ENCODE measurements at places on chromosomes 3 and 15. TPM values are rescaled to one million over a fixed set of nuclear protein-coding genes. Genes with fewer than 3 reads are reported as not detected.

The NPAP1 gene
- total RNA-seq, result not detected

DNA sequence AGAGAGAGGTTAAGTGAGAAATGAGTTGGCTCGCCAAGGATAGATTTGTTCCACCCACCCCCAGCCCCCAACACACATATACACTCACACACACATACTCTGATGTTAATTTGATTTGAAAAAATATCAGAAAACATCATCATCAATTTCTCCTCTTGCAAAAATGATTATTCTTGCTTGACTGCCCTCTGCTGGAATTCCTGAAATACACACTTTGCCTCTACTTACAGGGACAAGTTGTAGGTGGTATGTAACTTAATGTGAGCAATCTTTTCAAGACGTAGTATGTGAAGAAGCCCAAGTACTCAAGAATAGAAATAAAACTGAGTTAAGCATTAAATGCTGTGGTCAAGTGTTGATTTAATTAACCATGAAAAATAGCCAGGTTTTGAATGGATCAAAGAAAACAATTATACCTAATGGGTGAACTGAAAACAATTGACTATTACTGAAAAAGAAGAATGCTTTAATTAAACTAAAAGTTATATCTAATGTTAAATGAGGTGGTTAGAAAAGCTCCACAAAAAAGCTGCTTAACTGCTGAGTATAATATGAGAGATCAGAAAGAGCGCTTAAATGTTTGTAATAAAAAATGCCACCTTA is 46.6 kb upstream of the MDFIC2 start:
- H3K36me3 ChIP-seq, result no peaks in the 10 kb centered on the region
- no peak overlapping the region for H3K4me3 ChIP-seq
- no peaks in the 10 kb centered on the region for H3K4me1 ChIP-seq
- H3K27me3 ChIP-seq, result no peaks in the 10 kb centered on the region

The C15orf62 gene
- 1.1 TPM for total RNA-seq

- H3K4me3 ChIP-seq, result no peak overlapping the region
- H3K36me3 ChIP-seq, result no peaks in the 10 kb centered on the region
- no peaks in the 10 kb centered on the region for H3K4me1 ChIP-seq
- H3K27me3 ChIP-seq, result peaks cover 27% of the 10 kb centered on the region
- no peak for DNase-seq
Observed at GRCh38 chr3:53590606-53591005, 96.2 kb downstream of the CACNA1D start.

The TFRC gene
- total RNA-seq, result 330 TPM

DNA sequence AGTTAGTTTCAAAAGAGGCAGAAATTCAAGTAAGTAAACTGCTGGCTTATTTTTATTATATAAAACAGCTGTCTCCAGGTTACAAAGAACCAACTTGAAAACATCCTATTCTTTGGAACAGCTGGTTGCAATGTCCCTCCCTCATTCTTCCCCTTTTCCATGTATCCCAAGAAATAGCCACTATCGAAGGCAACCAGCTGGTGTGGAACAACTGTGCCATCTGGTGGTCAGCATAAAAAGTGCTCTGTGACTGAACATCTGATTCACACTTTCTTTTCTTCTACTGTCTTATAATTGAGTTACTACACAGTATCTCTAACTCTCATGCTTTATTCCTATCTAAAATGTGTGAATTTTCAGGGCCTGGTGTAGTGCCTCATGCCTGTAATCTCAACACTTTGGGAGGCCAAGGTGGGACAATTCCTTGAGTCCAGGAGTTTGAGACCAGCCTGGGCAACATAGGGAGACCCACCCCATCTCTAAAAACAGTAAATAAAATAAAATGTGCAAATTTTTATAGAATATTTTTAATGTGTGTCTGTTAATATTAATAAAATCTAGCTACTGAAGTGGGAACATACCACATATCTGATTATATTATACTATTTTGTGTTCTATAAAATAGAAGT is 9.6 kb downstream of the OSBPL11 start:
- peak; percentile 48 for DNase-seq
- H3K36me3 ChIP-seq, result peaks cover 10% of the 10 kb centered on the region
- H3K4me1 ChIP-seq, result peaks cover 18% of the 10 kb centered on the region
- H3K27ac ChIP-seq, result no peak overlapping the region
- no peak overlapping the region for H3K4me3 ChIP-seq

The MYL3 gene
- total RNA-seq, result not detected

GRCh38 chr3:140204271-140204984 is 269.4 kb downstream of the CLSTN2 start:
- H3K4me3 ChIP-seq, result no peak overlapping the region
- no peaks in the 10 kb centered on the region for H3K4me1 ChIP-seq
- no peak overlapping the region for H3K27ac ChIP-seq
- DNase-seq, result no peak
- no peaks in the 10 kb centered on the region for H3K36me3 ChIP-seq

The FYCO1 gene
- total RNA-seq, result 21.7 TPM

GRCh38 chr3:29576181-29576580 is 295.3 kb downstream of the RBMS3 start:
- H3K27ac ChIP-seq, result no peak overlapping the region
- H3K4me3 ChIP-seq, result no peak overlapping the region
- no peaks in the 10 kb centered on the region for H3K4me1 ChIP-seq
- no peak for DNase-seq
- no peaks in the 10 kb centered on the region for H3K36me3 ChIP-seq
- H3K27me3 ChIP-seq, result no peaks in the 10 kb centered on the region

- no peaks in the 10 kb centered on the region for H3K36me3 ChIP-seq
- no peak overlapping the region for H3K4me3 ChIP-seq
- no peak overlapping the region for H3K27ac ChIP-seq
- H3K27me3 ChIP-seq, result no peaks in the 10 kb centered on the region
- no peak for DNase-seq
Observed at GRCh38 chr15:37298271-37298670, 197.9 kb upstream of the MEIS2 start.

DNA sequence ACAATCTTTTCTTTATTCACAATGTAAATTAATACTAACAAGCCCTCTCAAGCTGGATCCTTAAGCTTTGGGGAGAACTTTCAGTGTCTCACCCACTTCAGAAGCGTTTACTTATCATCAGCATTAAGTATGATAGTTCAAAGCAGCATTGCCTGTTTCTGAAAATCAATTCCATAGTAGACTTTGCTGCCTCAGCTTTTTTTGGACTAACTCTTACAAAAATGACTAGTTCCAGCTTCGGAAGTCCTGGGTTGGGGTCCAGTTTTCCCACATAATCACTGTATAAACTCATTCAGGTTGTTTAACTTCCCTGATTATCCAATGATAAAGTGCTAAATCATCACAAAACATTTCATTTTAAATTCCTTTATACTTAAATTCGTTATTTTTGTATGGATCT is 114.4 kb downstream of the NR2F2 start:
- H3K27me3 ChIP-seq, result no peaks in the 10 kb centered on the region
- H3K27ac ChIP-seq, result no peak overlapping the region
- H3K36me3 ChIP-seq, result no peaks in the 10 kb centered on the region
- no peak for DNase-seq

The PPP1R14D gene
- total RNA-seq, result not detected

The IDH2 gene
- 224 TPM for total RNA-seq

- H3K27me3 ChIP-seq, result no peaks in the 10 kb centered on the region
- H3K36me3 ChIP-seq, result no peaks in the 10 kb centered on the region
- no peaks in the 10 kb centered on the region for H3K4me1 ChIP-seq
- no peak overlapping the region for H3K27ac ChIP-seq
Observed at GRCh38 chr3:146701246-146701645, 96.1 kb upstream of the PLSCR5 start.

GRCh38 chr3:52693071-52693470 is 7.2 kb downstream of the GNL3 start:
- H3K27ac ChIP-seq, result no peak overlapping the region
- no peak for DNase-seq
- no peak overlapping the region for H3K4me3 ChIP-seq
- H3K36me3 ChIP-seq, result peaks cover 85% of the 10 kb centered on the region

DNA sequence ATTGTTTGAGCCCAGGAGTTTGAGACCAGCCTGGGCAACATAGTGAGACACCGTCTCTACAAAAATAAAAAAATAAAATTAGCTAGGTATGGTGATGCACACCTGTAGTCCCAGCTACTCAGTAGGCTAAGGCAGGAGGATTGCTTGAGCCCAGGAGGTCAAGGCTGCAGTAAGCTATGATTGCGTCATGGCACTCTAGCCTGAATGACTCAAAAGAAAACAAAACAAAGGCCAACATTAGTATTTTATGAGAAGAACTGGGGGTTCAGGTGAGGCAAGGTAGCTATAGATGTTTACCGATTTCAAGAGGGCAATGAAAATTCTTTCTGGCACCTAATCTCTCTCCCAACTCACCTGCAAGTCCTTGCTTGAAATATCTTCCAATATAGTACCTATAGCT is 77.2 kb downstream of the GREM1 start:
- peaks cover 10% of the 10 kb centered on the region for H3K27me3 ChIP-seq
- H3K4me1 ChIP-seq, result no peaks in the 10 kb centered on the region
- DNase-seq, result no peak
- H3K36me3 ChIP-seq, result no peaks in the 10 kb centered on the region
- H3K4me3 ChIP-seq, result no peak overlapping the region

The PLAAT1 gene
- total RNA-seq, result not detected

GRCh38 chr15:77538793-77539497 is 93.8 kb downstream of the LINGO1 start:
- DNase-seq, result no peak
- H3K36me3 ChIP-seq, result no peaks in the 10 kb centered on the region
- peaks cover 3% of the 10 kb centered on the region for H3K27me3 ChIP-seq
- no peak overlapping the region for H3K4me3 ChIP-seq

DNA sequence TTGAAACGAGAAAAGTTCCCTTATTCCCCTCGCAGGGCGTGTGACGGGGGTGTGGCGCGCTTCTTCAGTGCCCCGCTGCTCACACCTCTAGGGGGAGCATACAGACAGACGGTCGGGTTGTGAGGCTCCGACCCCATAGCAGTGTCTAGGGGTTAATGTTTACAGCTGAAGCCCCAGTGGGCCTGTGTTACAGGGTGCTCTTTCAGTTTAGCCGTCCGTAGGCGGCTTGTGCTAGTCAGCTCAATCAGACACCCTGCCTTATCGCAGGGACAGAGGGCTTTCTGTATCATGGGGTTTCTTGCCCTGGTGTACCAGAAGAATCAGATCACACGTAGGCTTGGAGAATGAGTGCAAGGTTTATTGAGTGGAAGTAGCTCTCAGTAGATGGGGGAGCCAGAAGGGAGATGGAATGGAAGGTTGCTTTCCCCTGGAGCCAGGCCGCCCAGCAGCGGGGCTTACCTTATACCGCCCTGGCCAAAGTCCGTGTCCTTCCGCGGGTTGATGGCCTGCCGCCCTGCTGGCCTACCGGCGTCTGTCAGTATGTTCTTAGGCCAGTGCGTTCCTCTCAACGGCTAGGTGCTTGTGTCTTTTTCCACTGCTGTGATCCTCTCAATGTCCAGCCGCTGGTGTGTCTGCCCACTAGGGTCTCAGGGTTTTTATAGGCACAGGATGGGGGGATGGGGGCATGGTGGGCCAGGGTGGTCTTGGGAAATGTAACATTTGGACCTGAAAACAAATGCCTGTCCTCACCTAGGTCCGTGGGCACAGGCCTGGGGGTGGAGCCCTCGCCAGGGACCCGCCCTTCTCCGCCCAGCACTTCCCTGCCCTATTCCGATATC is 32.2 kb upstream of the ACP3 start:
- no peaks in the 10 kb centered on the region for H3K4me1 ChIP-seq
- peaks cover 15% of the 10 kb centered on the region for H3K27me3 ChIP-seq
- DNase-seq, result no peak
- no peaks in the 10 kb centered on the region for H3K36me3 ChIP-seq

- peaks cover 36% of the 10 kb centered on the region for H3K4me1 ChIP-seq
- H3K27ac ChIP-seq, result no peak overlapping the region
- no peak overlapping the region for H3K4me3 ChIP-seq
- peaks cover 7% of the 10 kb centered on the region for H3K27me3 ChIP-seq
- H3K36me3 ChIP-seq, result peaks cover 15% of the 10 kb centered on the region
Observed at GRCh38 chr15:101463270-101463669, 26.2 kb downstream of the PCSK6 start.

DNA sequence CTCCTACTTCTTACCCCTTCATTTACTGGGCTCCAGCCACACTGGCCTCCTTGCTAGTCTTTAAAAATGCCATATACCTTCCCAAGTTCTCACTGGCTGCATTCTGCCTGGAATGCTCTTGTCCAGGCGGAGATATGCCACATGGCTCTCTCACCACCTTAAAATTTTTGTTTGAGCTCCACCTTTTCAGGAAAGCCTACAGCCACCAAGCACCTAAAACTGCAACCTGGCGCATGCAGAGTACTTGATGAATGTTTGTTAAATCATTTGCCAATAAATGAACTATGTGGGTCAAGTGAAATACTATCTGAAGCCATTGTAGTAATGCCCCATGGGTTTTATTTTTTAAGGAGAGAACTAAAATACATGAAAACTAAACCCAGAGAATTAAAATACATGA is 54.3 kb downstream of the GLB1 start:
- H3K4me3 ChIP-seq, result no peak overlapping the region
- H3K27me3 ChIP-seq, result no peaks in the 10 kb centered on the region
- DNase-seq, result no peak

GRCh38 chr3:120129051-120129450 is 34.8 kb upstream of the GSK3B start:
- H3K36me3 ChIP-seq, result no peaks in the 10 kb centered on the region
- DNase-seq, result no peak
- H3K4me3 ChIP-seq, result no peak overlapping the region
- no peaks in the 10 kb centered on the region for H3K4me1 ChIP-seq
- no peaks in the 10 kb centered on the region for H3K27me3 ChIP-seq
- no peak overlapping the region for H3K27ac ChIP-seq

DNA sequence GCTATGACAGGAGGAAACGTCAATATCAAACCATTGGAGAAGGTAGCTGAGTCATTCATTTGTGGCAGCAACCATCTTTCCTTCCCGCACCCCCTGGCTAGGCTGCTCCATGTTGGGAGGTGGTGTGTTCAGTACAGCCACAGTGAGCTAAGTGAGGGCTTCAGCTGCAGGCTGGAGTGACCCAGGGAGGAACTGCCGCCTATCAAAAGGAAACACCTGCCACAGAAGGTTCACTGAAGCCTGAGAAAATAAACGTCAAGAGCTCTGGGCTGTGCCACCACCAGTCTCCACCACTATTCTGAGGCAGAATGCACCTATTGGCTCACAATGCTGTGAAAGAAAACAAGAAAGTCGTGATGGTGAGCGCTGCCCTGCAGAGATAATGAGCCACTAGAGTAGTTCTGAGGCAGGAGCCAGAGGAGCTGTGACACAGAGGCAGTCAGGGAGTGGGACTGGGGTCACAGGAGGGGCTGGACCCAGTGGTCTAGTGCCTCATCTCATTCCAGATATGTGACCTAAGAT is 34.8 kb upstream of the CD47 start:
- H3K4me3 ChIP-seq, result peak overlapping the region; percentile 84
- peak overlapping the region; percentile 99 for H3K27ac ChIP-seq
- DNase-seq, result peak; percentile 72

Measured in activated CD4-positive, alpha-beta memory T cell treated with anti-CD3 and anti-CD28 coated beads, Interleukin-2, amount 10 ng/mL, durations not matched to agents 7 days and 5 days (primary cell).